WERI-Rb-1 (cell line): ENCODE measurements at places on chromosomes 6 and 20.

- DNase-seq: no peak
Measured at GRCh38 chr6:146092961-146093686, 64.3 kb downstream of the GRM1 start.

- DNase-seq: no peak
Measured at GRCh38 chr20:41690702-41691101, 72.5 kb upstream of the CHD6 start.

- no peak for DNase-seq
Measured at GRCh38 chr20:50292591-50293283, 102.1 kb downstream of the CEBPB start.

GRCh38 chr6:134389129-134389528, 71.2 kb upstream of the SGK1 start:
- no peak for DNase-seq

DNA sequence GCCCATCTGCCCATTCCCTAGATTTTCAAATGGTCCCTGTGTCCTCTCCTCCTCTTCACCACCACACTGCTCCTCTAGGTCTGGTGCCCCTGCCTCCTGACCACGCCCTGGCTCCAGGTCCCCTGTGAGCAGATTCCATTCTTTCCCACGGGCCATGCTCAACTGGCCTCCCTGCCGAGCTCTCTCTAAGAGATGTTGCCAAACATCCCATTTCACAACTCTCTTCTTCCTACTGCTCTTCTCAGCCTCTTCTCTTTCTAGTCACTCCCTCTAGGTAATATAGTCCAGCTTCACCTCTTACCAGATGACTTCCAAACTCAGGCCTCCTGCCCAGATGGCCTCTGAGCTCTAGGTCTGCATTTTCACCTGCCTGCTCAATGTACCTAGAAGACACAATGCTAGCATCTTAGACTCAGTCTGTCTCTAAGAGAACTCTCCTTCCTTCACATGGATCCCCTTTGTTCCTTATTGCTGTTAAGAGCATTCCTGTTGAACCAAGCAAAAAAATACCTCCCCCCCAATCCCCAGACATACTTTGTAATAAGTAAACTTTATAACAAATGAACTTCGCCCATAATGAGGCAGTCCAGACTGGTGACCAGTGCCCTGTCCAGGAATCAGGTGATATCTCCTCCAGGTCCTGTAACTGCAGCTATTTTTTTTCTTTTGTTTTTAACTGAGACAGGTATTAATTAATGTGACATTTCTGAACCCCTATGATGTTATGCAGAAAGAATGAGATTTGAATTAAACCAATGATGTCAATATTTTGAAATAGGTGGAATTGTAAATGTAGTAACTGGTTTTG, 79.0 kb downstream of the LYRM4 start:
- DNase-seq: no peak

GRCh38 chr6:153989989-153990388, 49.1 kb upstream of the OPRM1 start:
- DNase-seq: no peak

GRCh38 chr6:110013386-110013785, 35.3 kb downstream of the GPR6 start:
- DNase-seq: no peak

GRCh38 chr6:90249458-90249857, 47.2 kb downstream of the BACH2 start:
- no peak for DNase-seq

- DNase-seq: no peak
Measured at GRCh38 chr6:443621-444159, 52.1 kb downstream of the IRF4 start.

- no peak for DNase-seq
Measured at GRCh38 chr20:64241061-64241460, 14.5 kb upstream of the PCMTD2 start.

DNA sequence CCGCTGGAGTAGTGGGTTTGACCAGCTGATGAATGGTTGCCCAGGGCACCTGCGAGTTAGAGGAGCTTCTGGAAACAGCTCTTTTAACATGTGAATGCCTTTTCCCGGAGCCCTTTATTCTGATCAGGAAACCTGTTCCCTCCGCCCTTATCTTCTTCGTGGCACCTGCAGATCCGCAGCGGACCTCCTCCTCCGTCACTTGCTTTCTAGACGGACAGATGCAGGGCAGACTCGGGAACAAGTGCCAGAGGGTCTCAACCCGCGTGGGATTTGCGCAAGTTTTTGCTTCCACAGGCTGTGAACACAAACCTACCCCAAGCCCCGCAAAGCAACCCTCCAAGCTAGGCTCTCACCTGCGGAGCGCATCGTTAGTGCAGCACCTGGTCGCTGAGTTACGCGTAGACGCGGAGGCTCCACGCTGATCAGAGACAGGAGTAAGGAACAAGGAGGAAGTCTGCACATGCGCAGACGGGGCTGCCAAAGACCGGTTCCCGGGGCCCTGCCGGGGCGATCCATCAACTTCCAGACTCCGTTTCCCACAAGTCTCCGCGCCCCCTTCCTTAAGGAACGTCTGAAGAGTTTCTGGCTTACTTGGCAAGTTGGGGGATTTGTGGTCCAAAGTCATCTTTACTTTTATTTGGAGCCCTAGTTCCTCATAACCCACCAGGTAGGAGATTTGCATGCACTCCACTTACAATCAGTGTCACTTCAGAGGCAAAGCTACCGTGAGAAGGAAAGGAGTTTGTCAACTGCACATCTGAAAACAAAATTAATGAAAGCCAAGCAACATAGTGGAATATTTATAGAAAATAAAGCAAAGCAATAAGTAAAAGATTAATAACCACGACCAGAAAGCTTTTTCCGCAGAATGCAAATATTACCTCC, 52.7 kb upstream of the ELMO2 start:
- peak; percentile 78 for DNase-seq

GRCh38 chr6:116530436-116530835, 15.0 kb downstream of the TRAPPC3L start:
- no peak for DNase-seq

DNA sequence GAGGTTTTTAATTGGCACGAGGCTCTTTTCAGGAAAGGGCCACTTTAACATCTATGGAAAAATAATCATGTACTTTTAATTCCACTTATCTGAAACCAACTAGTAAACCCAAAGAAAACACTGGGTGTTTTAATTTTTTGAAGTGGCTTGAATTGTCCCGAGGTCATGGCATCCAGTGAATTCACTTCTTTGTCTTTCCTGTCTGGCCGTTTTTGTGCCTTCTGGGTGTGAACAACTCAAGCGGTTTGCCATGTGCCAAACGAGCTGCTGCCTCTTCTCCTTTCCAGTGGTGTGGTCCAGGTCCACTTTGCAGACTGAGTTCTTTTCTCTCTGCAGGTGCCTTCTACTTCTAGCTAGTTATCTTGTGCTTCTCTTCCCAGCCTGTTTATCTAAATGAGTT, 117.5 kb downstream of the PLCB4 start:
- no peak for DNase-seq

DNA sequence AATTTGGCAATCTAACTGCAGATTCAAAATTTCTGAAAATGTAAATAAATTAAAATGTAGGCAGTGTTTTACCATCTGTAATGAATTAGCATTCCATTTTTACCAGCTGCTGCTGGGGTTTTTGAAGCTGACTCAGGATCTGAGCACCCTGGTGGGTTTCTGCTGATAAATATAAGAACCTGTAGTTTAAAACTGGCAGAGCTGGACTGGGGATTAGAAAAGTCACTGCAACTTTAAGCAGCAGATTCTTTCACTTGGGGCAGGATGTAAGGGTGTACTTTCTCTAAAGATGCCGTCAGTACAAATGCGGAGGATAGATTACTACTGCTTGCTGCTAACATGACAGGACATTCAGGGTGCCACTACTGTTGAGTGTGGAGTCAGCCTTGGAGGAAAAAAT, 341.8 kb downstream of the CDKAL1 start:
- DNase-seq: no peak

DNA sequence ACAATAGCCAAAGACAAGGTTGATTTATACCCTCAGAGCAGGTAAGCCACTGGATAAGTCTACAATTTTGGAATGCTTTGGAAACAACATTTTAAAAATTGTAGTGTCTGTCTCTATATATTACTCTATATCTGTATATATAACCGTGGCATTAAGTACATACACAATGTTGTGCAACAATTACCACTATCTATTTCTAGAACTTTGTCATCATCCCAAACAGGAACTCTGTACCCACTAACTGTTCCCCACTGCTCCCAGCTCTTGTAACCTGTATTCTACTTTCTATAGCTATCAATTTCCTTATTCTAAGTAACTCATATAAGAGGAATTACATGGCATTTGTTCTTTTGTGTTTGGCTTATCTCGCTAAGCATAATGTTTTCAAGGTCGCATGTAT, 78.2 kb upstream of the ASCC3 start:
- DNase-seq: no peak

DNA sequence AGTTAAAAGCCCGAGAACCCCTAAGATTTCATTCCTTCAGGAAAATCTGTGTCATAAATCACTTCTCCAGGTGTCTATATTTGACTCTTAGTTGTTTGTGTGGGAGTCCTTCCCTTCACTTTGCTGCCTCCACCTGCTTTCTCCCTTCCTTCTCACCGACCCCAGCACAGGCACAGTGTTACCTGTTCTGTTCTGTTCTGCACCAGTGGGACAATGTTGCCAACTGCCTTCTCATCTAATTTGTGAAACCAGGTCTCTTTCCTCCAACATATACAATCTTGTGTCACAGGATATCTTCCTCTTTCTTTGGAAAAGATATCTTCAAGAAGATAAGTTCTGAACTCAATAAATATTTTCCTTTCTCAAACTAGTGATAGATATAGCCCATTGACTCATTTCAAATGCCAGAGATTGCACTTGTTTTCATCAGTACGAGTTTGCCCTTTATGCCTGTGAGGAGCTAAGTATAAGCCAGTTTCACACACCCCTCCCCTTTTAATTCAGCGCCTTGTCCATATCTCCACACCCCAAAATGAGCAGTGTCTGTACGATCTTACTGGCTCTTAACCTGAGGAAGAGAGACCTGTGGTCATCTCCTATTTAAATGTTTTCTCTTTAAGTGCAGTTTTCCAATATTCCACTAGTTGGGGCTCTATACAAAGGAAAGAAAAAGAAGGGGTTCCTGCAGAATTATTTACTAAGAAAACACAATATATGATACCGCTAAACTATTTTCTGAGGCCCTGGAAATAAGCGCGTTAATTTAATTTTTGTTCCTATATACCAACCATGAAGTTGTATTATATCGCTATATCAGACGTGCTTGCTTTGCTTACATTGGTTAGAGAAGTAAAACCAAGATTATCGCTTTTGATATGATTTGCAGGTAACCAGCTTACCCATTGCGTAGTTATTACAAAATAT, 81.6 kb upstream of the PREP start:
- DNase-seq: no peak

GRCh38 chr6:166253281-166253681, 54.9 kb downstream of the PRR18 start:
- no peak for DNase-seq

DNA sequence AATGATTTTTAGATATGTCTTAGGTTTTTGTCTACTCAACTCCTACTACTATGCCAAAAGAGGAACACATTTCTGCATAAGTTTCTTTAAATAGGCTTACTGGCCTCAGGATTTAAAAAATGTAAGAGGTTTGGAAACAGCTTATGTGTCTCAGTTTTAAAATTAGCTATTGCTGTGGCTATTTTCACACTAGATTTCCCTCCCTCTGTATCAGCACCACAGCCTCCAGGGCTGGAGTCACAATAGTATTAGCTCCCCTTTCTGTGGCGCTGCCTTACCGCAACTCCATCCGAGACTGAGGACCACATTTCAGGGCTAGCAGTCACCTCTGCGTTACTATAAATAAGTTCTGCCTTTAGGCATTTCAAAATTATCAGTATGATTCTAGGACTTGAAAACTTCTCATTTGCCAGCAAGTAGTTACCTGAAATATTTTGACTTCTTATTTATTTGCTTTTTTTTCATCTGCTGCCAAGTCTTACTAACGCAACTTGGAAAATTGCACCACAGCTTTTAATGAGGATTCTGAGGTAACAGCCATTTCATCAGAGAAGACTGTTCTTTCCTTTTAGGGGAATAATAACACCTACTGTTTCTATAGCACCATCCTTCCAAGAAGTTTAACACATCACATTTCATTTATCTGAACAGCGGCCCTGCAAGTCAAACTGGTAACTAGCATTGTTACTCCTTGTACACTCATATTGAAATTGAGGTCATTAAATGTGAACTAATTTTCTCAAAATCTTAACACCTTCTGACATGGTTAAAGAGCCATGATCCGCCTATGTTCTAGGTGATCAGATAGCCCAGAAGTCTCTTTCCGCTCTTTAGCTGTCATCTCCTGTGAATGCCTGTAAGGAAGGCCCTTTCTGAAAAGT, 105.9 kb downstream of the GJA10 start:
- peak; percentile 19 for DNase-seq

GRCh38 chr6:108133594-108134179, 32.1 kb upstream of the NR2E1 start:
- DNase-seq: peak; percentile 87

- no peak for DNase-seq
Measured at GRCh38 chr6:2953098-2953497, 18.3 kb downstream of the SERPINB6 start.

DNA sequence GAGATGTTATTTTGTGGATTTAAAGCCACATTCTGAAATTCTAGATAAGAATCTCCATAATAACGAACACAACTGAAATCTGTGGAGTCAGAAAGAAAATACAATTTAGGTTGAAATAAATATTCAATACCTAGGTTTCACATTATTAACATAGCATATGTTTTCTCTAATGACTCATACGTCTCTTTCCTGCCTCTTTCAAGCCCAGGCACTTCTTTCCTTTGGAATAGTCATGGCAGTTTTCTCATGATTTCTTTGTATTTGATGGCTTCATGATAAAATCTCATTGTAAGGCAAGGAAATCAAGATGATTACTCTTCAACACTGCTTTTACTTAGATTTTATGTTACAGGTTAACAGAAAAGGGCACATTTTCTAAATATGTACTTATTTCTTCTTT, 803.7 kb downstream of the PHF3 start:
- DNase-seq: no peak

GRCh38 chr6:132043148-132043547, 92.0 kb upstream of the CCN2 start:
- DNase-seq: no peak

DNA sequence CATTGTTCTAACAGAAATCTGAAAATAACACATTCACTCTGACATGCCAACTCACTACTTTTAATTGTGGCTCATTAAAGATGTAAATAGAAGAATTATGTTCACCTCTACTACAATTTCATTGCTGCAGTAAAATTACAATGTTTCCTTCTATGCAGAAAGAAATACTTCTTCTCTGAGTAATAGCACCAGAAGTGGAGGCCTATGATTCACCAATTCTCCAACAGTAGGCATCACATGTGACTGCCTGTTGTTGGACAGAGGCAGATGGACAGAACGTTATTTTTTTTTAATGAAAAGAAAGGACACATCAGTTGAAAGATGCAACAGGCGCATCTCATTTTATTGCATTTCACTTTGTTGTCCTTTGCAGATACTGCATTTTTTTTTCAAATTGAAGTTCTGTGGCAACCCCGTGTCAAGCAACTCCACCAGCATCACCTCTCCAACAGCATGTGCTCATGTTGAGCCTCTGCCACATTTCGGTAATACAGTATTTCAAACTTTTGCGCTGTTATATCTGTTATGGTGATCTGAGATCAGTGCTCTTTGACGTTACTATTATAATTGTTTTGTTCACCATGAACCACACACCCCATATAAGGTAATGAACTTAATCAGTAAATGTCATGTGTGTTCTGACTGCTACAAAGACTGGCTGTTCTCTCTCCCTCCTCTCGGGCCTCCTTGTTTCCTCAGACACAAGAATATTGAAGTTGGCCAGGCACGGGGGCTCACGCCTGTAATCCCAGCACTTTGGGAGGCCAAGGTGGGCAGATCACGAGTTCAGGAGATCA, 121.4 kb downstream of the ATXN1 start:
- DNase-seq: no peak
